ENCODE measurements at places on chromosomes 13 and 19. TPM values are rescaled to one million over a fixed set of nuclear protein-coding genes. Genes with fewer than 3 reads are reported as not detected.

PRX gene
- total RNA-seq: 0.99 TPM

GRCh38 chr13:31236211-31236786 is 36.5 kb downstream of the B3GLCT start:
- no peaks in the 10 kb centered on the region for H3K4me1 ChIP-seq
- no peak overlapping the region for H3K27ac ChIP-seq
- H3K36me3 ChIP-seq: no peaks in the 10 kb centered on the region
- DNase-seq: peak; percentile 49

GRCh38 chr13:53241891-53242348 is 213.3 kb downstream of the OLFM4 start:
- no peaks in the 10 kb centered on the region for H3K36me3 ChIP-seq
- H3K4me3 ChIP-seq: no peak overlapping the region
- no peaks in the 10 kb centered on the region for H3K4me1 ChIP-seq
- no peak for DNase-seq
- H3K27ac ChIP-seq: no peak overlapping the region
- H3K27me3 ChIP-seq: no peaks in the 10 kb centered on the region

ACER1 gene
- total RNA-seq: not detected

PRODH2 gene
- total RNA-seq: not detected

- no peak overlapping the region for H3K4me3 ChIP-seq
- no peaks in the 10 kb centered on the region for H3K27me3 ChIP-seq
Observed at GRCh38 chr19:11550265-11550664, 8.8 kb downstream of the ELOF1 start.

DNA sequence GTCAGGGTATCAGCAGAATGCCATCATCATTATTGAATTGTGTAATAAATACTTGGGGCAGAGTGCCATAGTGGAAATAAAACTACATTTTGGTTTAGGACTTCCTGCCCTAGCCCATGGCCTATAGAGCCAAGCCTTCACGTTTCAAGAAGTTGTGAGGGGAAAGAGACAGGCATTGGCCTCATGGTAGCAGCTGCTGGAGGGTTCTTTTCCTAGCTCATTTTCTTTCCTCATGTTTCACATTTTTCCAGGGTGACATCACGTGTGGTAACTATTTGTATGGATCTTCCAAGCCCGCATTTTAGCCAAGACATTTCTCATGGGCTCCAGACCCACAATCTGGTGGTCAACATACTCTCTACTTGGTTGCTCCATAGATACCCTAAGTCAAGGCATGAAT is 80.4 kb downstream of the LRCH1 start:
- no peaks in the 10 kb centered on the region for H3K27me3 ChIP-seq
- peaks cover 59% of the 10 kb centered on the region for H3K4me1 ChIP-seq
- peak overlapping the region; percentile 54 for H3K4me3 ChIP-seq
- H3K27ac ChIP-seq: peak overlapping the region; percentile 87
- H3K36me3 ChIP-seq: 0 out of 2 replicates have a peak, but pooled peaks cover 6% of the 10 kb centered on the region
- DNase-seq: peak; percentile 73

GRCh38 chr19:49490287-49491029 is 3.0 kb downstream of the RPL13A start:
- H3K4me1 ChIP-seq: peaks cover 10% of the 10 kb centered on the region
- peaks cover 49% of the 10 kb centered on the region for H3K36me3 ChIP-seq
- H3K27ac ChIP-seq: peak overlapping the region; percentile 98
- DNase-seq: no peak

GRCh38 chr19:16899566-16900075 is 10.8 kb downstream of the F2RL3 start:
- no peaks in the 10 kb centered on the region for H3K36me3 ChIP-seq
- H3K27me3 ChIP-seq: peaks cover 22% of the 10 kb centered on the region
- no peaks in the 10 kb centered on the region for H3K4me1 ChIP-seq
- DNase-seq: no peak

- peaks cover 5% of the 10 kb centered on the region for H3K36me3 ChIP-seq
- no peak for DNase-seq
- H3K4me3 ChIP-seq: peak overlapping the region; percentile 96
- H3K4me1 ChIP-seq: peaks cover 30% of the 10 kb centered on the region
- H3K27ac ChIP-seq: peak overlapping the region; percentile 91
Observed at GRCh38 chr19:39125199-39125553, 410 bp upstream of the PAK4 start.

GRCh38 chr19:29771708-29772414 is 39.9 kb upstream of the CCNE1 start:
- no peaks in the 10 kb centered on the region for H3K36me3 ChIP-seq
- peaks cover 19% of the 10 kb centered on the region for H3K27me3 ChIP-seq
- H3K4me1 ChIP-seq: no peaks in the 10 kb centered on the region
- peak; percentile 46 for DNase-seq
- H3K27ac ChIP-seq: no peak overlapping the region

ZNF234 gene
- total RNA-seq: 7.2 TPM

DNA sequence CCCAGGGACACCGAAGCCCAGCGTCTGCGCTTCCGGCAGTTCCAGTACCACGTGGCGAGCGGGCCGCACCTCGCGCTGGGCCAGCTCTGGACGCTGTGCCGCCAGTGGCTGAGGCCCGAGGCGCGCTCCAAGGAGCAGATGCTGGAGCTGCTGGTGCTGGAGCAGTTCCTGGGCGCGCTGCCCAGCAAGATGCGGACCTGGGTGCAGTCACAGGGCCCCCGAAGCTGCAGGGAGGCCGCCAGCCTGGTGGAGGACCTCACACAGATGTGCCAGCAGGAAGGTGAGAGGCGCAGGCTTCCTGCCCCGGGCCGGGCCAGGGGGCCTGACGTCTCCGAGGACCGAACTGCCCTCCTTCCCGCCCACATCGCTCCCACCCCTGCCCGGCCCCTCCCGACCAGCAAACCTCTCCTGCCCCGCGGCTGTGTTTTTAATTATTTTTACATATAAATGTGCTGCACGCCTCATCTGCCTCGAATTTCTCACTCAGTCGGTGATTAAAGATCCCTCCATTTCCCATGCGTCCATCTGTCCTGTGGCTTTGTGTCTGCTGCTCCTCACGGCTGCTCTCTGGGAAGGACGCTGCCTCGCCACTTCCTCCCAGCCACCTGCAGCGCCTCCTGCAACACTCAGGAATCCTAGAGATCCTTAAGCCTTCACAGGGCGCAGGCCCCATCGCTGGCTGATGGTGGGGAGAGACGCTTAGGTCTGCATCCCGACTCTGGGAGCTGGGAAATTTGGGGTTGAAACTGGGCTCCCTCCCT is 4.3 kb downstream of the ZSCAN1 start:
- H3K4me1 ChIP-seq: no peaks in the 10 kb centered on the region
- H3K27me3 ChIP-seq: peaks cover 5% of the 10 kb centered on the region
- H3K27ac ChIP-seq: no peak overlapping the region
- H3K4me3 ChIP-seq: no peak overlapping the region

ANGPTL8 gene
- not detected for total RNA-seq

DNA sequence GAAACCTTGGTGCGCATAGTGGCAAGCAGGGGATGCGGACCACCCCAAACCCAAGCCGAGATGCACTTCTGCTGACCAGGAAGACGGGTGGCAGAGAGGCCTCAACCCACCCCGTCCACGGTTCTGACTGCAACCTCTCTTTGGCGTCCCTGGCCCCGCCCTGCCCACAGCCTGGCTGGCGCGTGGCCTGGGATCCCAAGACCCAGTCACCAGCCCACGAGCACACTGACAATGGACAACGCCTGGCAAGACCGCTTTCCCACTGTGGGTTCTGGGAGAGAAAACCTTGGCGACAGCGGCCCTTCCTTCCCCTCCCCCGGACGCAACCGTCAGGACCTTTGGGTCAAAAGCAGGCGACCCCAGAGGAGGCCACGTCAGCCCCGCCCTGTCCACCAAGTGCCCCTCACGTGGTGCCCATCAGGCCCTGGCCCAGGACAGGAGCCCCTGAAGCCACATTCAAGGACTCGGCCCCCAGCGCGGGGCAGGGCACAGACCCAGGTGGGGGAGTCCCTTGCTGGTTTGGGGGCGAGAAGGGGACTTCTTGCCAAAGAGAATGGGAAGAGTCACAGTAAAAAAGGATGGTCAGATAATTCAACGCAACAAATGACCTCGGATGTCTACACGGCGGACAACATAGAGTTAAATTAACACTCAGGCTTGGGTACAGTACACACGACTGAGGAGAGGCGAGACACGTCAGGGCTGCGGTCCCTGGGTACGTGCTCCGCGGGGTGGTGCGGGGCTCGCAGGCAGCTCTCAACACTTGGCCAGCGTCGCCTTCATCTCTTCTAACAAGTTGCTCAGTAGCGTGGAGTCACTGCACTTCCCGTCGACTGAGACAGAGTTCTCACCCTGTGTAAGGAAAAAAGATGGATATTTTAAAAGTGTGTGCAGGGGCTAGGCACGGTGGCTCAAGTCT is 5.0 kb downstream of the IZUMO4 start:
- DNase-seq: no peak
- peaks cover 4% of the 10 kb centered on the region for H3K27me3 ChIP-seq
- no peak overlapping the region for H3K27ac ChIP-seq
- no peak overlapping the region for H3K4me3 ChIP-seq
- peaks cover 5% of the 10 kb centered on the region for H3K4me1 ChIP-seq

ZNF600 gene
- 2.8 TPM for total RNA-seq

- H3K27ac ChIP-seq: no peak overlapping the region
- H3K4me3 ChIP-seq: no peak overlapping the region
- peaks cover 6% of the 10 kb centered on the region for H3K36me3 ChIP-seq
- H3K4me1 ChIP-seq: no peaks in the 10 kb centered on the region
Observed at GRCh38 chr13:108419768-108420167, 150.2 kb downstream of the TNFSF13B start.

GRCh38 chr19:50466706-50467039 is 9.6 kb upstream of the EMC10 start:
- peaks cover 26% of the 10 kb centered on the region for H3K27me3 ChIP-seq
- DNase-seq: no peak
- H3K27ac ChIP-seq: no peak overlapping the region
- no peaks in the 10 kb centered on the region for H3K4me1 ChIP-seq
- H3K36me3 ChIP-seq: no peaks in the 10 kb centered on the region

DNA sequence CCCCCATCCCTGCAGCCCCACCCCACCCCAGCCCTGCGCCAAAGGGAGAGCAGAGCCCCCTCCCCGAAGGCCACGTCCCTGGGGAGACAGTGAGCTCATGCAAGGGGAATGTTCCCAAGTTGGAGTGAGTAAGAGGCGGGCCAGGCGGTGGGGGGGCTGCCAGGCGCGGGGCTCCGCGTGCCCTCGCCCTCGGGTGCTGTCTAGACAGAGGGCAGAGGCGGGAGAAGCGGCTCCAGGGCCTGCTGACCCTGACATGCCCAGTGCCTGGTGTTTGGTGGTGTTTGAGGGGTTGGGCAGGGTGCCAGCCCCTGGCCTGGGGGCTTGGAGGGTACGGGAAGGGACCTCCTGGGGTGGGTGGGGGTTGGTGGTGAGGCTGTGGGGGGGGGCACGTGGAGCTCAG is 1.0 kb downstream of the FSTL3 start:
- H3K36me3 ChIP-seq: no peaks in the 10 kb centered on the region
- H3K27me3 ChIP-seq: peaks cover 5% of the 10 kb centered on the region
- H3K27ac ChIP-seq: peak overlapping the region; percentile 38
- H3K4me1 ChIP-seq: peaks cover 24% of the 10 kb centered on the region
- H3K4me3 ChIP-seq: peak overlapping the region; percentile 80

GRCh38 chr19:38229585-38230073 is 5.6 kb upstream of the DPF1 start:
- H3K36me3 ChIP-seq: no peaks in the 10 kb centered on the region
- peaks cover 10% of the 10 kb centered on the region for H3K27me3 ChIP-seq
- H3K27ac ChIP-seq: no peak overlapping the region

GRCh38 chr13:94382517-94382916 is 97.0 kb downstream of the DCT start:
- no peak overlapping the region for H3K27ac ChIP-seq
- H3K27me3 ChIP-seq: peaks cover 8% of the 10 kb centered on the region
- no peak for DNase-seq
- H3K4me1 ChIP-seq: no peaks in the 10 kb centered on the region
- no peak overlapping the region for H3K4me3 ChIP-seq

GPC5 gene
- not detected for total RNA-seq

GRCh38 chr19:4185413-4186086 is 3.1 kb downstream of the ANKRD24 start:
- no peak overlapping the region for H3K4me3 ChIP-seq
- no peak overlapping the region for H3K27ac ChIP-seq
- no peak for DNase-seq
- peaks cover 14% of the 10 kb centered on the region for H3K4me1 ChIP-seq
- H3K27me3 ChIP-seq: peaks cover 8% of the 10 kb centered on the region
- no peaks in the 10 kb centered on the region for H3K36me3 ChIP-seq

GRCh38 chr13:30486230-30487074 is 20.7 kb upstream of the HMGB1 start:
- no peak for DNase-seq
- H3K27me3 ChIP-seq: peaks cover 5% of the 10 kb centered on the region
- H3K4me1 ChIP-seq: peaks cover 6% of the 10 kb centered on the region

GRCh38 chr19:51602189-51602854 is 27.9 kb downstream of the SIGLEC5 start:
- H3K4me3 ChIP-seq: no peak overlapping the region
- H3K4me1 ChIP-seq: no peaks in the 10 kb centered on the region
- peaks cover 12% of the 10 kb centered on the region for H3K27me3 ChIP-seq
- H3K36me3 ChIP-seq: no peaks in the 10 kb centered on the region
- DNase-seq: no peak
- no peak overlapping the region for H3K27ac ChIP-seq

RDH8 gene
- not detected for total RNA-seq

FLT3 gene
- total RNA-seq: not detected

DNA sequence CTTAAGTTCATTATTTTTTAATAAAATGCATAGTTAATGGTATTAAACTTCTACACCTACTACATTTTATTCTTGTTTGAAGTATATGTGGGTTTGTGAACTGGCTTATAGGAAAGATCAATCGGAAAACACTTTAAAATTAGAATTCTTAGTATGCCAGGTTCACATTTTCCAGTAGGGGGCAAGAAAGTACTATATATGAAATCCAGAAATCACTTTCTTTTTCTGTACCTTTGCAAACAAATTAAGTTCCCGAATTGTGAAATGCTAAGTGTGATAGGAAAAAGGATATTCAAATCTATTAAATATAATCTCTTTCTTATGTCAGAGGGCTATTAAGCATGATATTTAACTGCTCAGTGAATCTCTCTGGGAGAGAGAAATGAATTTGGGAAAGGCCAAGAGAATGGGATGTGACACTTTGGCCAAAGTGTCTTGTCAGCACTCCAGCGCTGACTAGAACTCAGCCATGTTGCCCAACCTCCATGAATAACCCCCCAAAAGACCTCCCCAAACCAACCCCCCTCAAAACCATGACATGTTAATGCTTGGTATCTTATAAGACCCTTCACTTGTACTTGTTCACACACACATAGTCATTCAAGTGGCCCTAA is 122.6 kb upstream of the SLC10A2 start:
- no peak for DNase-seq
- H3K4me3 ChIP-seq: no peak overlapping the region
- H3K4me1 ChIP-seq: no peaks in the 10 kb centered on the region
- H3K27ac ChIP-seq: no peak overlapping the region

OR10H2 gene
- not detected for total RNA-seq

GRCh38 chr19:40337107-40337506 is 11.1 kb downstream of the C19orf47 start:
- DNase-seq: no peak
- H3K4me3 ChIP-seq: no peak overlapping the region
- peaks cover 13% of the 10 kb centered on the region for H3K4me1 ChIP-seq
- peaks cover 14% of the 10 kb centered on the region for H3K36me3 ChIP-seq

ERICH4 gene
- not detected for total RNA-seq

TNFSF9 gene
- total RNA-seq: 0.79 TPM

- H3K27me3 ChIP-seq: peaks cover 3% of the 10 kb centered on the region
- H3K27ac ChIP-seq: no peak overlapping the region
- peaks cover 11% of the 10 kb centered on the region for H3K4me1 ChIP-seq
- DNase-seq: no peak
- H3K4me3 ChIP-seq: no peak overlapping the region
Observed at GRCh38 chr19:56091751-56092546, 29.1 kb downstream of the ZNF787 start.

NLRP4 gene
- total RNA-seq: not detected

SIX5 gene
- total RNA-seq: 14.9 TPM
